Kasumi-1 (cell line): ENCODE measurements at places on chromosomes 4 and X.

DNA sequence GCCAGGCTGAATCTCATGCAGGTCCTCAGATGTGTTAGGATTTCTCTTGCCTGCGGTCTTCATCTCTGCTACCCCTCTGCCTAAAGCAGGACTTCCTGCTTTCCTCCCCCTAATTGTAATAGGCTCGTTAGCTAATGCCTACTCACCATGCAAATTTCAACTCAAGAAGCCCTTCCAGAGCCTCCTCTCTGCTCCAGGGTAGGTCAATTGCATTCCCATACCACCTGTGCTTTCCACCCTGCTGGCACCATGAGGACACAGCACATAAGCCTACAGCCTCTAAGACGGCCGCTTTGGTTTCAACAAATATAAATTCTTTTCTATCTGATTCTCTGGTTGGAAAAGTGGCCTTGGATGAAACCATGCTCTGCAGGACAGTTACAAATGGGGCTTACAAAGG is 93.9 kb downstream of the QDPR start:
- no peak for DNase-seq

DNA sequence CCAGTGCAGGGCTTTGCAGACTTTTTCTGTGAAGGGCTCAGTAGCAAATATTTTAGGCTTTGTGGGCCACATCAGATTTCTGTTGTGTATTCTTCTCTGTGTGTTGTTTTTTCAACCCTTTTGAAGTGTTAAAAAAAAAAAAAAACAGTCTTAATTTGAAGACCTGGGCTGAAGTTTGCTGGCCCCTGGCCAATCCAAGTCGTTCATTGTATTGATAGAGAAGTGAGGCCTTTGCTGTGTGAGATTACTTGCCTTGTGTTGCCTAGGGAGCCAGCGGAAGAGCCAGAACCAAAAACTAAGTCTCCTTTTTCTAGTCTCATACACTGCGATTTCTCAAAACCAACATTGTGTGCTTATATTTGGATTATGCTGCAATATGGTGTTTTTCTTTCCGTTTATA is 46.9 kb downstream of the MTM1 start:
- no peak for DNase-seq

DNA sequence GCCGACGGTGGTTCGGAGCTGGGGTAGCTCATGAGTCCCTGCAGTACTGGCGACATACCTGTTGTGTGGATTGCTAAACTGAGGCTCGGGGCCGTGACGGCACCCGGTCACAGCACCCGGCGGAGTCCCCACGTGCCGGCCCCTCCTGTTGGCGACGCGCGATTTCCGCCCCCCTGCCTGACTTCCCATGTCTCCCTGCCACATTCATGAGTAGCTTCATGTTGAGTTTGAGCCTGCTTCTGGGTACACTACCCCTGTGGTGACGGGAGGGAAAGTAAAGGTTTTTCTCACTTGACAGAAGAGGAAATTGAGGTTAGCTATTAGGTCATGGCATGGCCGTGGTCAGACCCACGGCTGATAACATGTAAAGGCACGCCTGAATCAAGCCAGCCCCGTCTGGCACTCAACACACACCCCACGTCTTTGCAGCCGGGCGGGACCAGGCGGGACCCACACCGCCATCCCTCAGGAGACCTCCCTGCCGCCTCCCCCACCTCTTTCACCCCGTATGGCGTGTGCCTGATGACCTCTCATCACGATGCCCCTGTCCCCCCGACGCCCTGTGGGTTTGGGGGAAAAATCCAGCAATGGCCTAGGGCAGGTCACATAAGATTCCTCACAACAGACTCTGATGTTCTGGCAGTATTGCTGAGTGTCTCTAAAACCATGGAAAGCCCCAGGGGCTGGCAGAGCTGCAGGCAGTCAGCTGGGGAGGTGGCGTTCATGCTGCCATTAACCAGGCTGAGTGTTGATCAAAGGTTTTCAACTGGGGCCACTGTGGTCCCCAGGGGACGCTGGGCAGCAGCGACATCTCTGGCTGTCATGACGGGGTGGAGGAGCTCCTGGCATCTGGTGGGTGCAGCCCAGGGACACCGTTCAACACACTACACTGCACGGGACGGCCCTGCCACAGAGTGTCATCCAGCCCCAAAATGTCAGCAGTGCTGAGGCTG is 29.2 kb downstream of the P2RY8 start:
- DNase-seq = no peak

DNA sequence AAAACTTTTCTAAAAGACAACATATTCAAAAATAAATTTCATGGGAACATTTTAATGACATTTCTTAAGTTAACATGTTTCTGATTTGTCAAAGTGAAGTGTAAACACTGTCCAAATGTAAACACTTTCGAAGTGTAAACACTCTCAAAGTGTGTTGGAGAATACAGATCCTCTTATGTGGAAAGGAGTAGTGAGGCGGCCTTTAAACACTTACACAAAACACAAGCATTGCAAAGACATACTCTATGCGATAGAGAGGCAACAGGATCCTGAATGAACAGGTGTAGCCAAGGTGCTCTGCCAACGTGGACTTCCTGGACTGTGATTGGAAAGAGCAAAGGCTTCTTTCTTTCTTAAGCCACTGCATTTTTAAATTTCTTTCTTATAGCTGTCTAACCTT is 62.7 kb upstream of the PGM2 start:
- no peak for DNase-seq

GRCh38 chr4:3043282-3044020 is 30.9 kb downstream of the HTT-AS start:
- no peak for DNase-seq

GRCh38 chr4:111639120-111639690 is 506.0 kb upstream of the FAM241A start:
- DNase-seq = no peak

DNA sequence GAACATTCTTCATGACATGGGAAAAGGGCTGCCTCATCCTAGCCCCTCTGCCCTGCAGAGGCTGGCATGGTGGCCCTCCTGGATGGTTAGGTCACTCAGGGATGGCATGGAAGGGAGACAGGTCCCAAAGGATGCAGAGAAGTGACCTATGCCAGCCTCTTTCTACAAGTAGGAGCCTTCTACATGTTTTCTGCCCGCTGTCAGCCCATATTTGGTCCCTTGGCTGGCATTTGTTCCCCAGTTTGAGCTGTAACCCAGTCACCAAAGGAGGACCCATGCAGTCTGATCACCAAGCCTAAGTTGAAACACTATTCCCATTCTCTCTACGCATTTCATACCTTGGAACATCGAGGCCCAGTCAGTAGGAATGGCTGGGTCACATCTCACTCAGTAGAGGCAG is 95.4 kb downstream of the PJA1 start:
- no peak for DNase-seq

DNA sequence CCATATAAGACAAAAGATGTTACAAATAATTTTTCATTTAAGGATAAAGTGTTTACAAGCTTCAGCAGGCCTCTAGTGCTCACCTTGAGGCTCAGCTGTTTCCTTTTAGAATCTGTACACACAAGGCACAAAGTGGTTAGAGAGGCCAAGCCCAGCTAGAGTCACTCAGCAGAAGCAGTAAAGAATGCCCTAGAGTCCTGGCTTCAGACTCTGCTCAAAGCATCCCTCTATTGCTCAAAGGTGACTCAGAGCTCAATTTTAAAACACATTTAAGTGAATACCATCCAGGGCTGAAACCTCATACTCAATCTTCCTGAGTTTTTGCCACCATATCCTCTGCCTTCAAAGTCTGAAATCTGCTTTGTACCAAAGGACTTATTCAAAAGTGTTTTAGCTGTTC is 22.6 kb upstream of the PHF8 start:
- DNase-seq = no peak

GRCh38 chrX:6026429-6026828 is 202.2 kb downstream of the NLGN4X start:
- no peak for DNase-seq

GRCh38 chr4:25970226-25970675 is 56.2 kb downstream of the SMIM20 start:
- peak; percentile 90 for DNase-seq

GRCh38 chr4:57494821-57495220 is 384.6 kb upstream of the IGFBP7 start:
- DNase-seq = no peak

DNA sequence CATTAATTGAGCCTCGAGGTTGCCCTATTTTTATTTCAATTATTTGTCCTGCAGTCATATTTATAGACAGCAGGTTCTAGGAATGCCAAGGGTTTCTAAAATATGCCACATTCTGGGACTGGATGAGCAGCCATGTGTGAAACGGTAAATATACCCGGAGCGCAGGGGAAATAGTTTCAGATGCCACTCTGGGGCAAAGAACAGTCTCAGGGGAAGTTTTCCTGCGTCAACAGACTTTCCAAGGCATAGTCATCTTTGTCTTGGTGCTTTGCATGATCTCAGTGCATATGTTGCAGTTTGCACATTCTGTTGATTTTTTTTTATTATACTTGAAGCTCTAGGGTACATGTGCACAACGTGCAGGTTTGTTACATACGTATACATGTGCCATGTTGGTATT is 71.0 kb downstream of the GPAT3 start:
- no peak for DNase-seq

- DNase-seq = no peak
Observed at GRCh38 chrX:152735101-152735500, 1.5 kb downstream of the MAGEA12 start.

- DNase-seq = no peak
Observed at GRCh38 chrX:10922835-10923234, 188.3 kb upstream of the HCCS start.

DNA sequence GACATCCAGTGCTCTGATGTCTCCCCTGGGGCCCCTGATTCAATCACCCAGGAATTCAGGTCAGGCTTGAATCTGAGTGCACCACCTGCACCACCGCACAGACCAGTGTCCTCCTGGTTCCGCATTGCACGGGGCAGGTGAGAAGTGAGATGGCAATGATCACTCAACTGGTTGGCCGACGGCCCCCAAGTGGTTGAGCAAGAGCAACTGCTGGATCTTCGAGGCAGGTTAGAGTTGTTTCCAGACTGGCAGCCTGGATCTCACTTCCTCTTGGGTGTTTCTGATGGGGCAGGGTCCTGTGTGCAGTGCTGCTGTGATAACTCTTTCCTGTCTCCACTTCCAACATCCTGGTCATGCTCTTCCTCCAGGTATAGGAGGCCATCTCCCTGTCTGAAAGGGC is 50.4 kb downstream of the C4orf50 start:
- DNase-seq = no peak

GRCh38 chr4:123939621-123940020 is 543.0 kb downstream of the SPRY1 start:
- no peak for DNase-seq

- no peak for DNase-seq
Observed at GRCh38 chr4:8644461-8644891, 51.9 kb downstream of the CPZ start.

DNA sequence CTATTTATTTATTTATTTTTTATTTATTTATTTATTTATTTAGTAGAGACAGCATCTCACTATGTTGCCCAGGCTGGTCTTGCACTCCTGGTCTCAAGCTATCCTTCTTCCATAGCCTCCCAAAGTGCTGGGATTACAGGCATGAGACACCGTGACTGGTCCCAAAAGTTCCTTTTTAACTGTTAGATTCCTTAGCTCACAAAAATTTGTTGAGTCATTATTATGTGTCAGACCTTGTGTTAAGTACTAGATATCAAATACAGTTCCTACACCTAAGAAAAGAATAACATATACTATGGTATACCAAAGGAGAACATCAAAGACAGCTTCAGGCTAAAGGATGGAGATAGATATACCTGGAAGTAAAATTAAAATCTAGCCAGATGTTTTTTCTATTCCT is 11.6 kb downstream of the FGA start:
- no peak for DNase-seq

DNA sequence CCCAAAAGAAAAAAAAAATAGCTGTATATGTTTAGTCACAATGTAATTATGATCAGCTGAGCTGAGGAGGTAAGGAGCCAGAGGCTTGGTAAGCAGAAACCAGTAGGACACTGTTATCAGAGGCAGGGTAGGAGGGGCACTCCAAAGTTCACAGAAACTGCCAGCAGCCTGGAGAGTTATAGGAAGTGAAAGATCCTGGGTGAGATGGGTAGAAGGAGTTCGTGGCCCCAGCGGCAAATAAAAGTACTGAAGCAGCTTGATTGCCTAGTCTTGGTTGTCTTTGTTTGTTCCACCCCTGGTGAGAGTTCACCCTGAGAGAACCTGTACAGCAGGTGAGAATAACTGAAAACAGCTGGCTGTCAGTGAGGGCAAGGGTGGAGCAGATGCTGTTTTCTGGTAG is 340.8 kb downstream of the ADGRL3 start:
- peak; percentile 34 for DNase-seq

DNA sequence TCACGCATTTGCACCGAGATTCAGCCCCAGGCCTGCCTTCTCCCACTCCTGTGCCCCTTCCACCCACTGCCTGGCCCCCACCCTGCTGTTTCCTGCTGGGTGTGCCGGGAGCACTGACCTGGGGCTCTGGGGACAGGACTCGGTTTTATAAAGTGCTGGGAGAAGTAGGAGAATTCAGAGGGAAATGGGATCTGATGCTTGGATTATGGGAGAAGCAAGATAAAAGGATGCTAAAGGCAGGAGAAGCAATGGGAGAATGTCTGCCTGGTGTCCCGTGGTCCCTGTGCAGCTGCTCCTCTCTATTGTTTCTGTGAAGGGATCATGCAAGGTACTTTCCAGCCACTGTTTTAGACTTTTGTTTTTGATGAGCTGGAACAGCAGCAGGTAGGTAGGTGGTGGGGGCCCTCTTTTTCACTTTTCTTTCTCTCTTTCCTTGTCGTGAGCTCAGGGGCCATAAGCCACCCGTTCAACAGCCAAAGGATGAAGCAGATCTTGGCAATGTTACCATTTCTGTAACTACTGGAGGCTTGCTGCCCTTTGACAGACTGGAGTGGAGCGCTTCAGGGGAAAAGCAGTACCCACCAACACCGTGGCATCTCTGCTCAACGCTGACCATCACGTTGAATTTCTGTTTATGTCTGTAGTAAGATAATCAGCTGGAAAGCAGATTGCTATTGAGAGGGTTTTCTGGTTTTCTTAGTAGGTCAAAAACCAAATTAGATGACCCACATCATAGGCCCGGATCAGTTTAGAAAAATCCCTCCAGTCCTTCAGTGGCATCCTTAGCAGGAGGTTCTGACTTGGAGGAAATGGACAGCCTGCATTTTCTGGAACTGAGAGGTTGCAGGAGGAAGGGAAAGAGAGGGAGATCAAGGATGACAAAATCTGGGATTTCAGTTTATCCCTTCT is 63.8 kb upstream of the ENPP6 start:
- DNase-seq = no peak

DNA sequence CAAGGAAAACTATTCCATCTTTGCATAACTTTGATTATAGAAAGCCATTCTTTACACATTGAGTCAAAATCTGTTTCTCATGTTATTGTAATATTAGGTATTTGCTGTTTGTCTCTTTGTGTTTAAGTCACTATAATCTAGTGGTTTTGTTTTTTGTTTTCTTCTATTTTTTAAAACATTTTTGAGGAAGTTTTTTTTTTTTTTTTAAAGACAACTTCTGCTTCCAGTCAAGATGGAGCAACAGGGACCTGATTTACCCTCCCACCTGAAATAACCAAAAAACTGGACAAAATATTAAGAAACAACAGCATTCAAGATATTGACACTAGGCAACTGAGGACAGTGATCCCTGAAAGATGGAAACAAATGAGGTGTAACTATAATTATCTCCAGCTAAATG is 18.4 kb upstream of the NSUN7 start:
- DNase-seq = no peak

DNA sequence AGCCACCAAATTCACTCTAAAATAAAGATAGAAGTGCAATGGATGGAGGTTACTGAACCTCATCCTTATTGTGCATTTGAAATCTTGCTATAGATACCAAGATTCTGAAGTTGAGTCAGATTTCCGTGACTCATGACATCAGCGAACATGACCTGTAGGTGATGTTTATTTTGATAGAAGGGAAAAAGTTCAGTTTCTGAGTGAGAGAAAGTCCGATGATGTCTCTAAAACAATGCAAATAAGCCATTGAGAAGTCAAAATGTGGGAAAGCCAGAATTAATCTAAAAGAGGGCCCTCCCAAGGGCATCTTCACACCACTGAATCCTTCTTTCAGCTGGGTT is 20.0 kb downstream of the PHOX2B start:
- no peak for DNase-seq
